ENCODE measurements at places on chromosomes 1 and 21.

GRCh38 chr21:46182548-46183336 is 1.5 kb downstream of the SPATC1L start:
- no peak for DNase-seq

DNA sequence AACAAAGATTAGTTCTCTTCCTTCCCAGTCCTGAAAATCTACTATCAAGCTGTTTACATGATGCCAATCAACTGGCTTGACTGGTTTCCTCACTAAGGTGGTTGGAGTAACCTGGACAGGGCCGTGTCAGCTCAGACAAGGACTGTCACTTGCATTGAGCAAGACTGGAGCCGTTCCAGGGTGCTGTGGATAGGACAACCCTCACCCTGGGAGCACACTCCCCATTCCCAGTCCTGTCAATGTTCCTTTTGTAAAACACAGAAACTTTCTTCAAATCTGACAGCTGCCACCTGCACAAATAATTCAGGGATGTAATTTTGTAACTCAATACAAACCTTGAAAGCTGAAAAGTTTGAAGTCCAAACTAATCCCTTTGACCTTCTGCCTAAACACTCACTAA is 31.4 kb downstream of the PLPP3 start:
- DNase-seq, result no peak

- peak; percentile 60 for DNase-seq
These were observed 576 bp downstream of the ZFP69 start for GRCh38 chr1:40477678-40478053.

GRCh38 chr1:29703596-29704370 is 467.5 kb downstream of the PTPRU start:
- peak; percentile 55 for DNase-seq

GRCh38 chr1:64917328-64917861 is 49.0 kb downstream of the JAK1 start:
- peak; percentile 37 for DNase-seq

GRCh38 chr21:17660862-17661261 is 48.2 kb upstream of the BTG3 start:
- DNase-seq, result no peak

GRCh38 chr1:119114786-119115185 is 25.7 kb downstream of the WARS2 start:
- no peak for DNase-seq

DNA sequence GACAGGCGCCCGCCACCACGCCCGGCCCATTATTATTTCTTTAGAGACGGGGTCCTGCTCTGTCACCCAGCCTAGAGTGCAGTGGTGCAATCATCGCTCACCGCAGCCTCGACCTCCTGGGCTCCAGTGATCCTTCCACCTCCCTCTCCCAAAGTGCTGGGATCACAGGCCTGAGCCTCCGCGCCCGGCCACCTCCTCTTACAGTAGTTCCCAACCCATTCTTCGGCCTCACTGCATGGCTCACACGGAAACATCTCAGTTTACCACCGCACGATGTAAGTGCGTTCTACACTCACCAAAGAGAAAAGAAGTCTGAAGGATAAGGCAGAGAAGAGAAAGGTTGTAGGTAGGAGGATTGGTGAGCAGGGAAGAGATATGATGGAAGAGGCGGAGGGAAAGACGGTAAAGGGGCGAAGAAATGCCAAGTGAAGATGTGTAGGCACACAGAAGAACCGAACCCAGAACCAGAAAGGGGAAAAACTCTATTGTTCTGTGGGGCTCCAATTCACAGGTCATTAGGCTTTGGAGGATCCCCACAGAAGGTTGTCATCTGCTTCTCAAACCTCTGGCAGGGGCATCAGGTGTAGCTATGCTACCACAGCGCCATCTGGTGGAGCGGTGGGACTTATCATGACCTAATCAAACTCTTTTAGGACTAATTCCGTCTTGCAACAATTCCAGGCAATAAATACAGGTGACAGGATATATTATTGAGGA is 504.2 kb downstream of the SMYD3 start:
- DNase-seq, result peak; percentile 96

DNA sequence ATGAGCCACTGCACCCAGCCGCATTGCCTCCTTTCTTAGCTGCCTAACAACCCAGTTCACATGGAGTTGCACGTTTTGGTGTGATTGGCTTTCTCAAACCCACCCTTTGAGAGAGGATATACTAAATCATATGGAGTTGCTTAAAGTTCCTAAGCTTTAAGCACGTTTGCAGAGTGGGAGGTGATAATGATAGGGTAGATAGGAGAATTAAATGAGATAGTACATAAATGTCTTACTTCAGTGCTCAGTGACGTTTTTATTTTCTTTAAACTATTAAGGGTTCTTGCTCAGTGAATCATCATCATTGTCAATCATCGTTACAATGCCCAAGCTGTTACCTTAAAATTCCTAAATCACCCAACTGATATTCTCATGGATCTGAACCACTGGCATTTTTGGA is 2.9 kb upstream of the SH3D21 start:
- no peak for DNase-seq

- no peak for DNase-seq
These were observed 106.0 kb upstream of the TIAM1 start for GRCh38 chr21:31449921-31450535.

- DNase-seq, result no peak
These were observed 29.0 kb downstream of the VWA5B1 start for GRCh38 chr1:20319456-20320220.

DNA sequence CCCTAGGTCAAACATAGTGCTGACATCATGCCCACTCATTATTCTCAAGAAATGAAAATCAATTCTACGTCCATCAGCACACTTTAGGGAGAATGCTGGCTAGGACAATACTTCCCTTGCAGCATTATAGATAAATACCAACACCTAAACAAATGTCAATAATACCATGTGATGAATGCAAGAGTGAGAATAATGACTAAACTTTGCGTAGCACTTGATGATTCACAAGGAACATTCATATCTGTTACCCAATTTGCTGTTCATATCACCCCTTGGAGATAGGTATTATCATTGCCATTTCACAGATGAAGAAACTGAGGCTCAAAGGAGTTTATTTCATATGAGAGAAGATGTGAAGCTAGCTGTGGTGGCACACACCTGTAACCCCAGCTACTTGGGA is 24.8 kb upstream of the EPS15 start:
- DNase-seq, result no peak

DNA sequence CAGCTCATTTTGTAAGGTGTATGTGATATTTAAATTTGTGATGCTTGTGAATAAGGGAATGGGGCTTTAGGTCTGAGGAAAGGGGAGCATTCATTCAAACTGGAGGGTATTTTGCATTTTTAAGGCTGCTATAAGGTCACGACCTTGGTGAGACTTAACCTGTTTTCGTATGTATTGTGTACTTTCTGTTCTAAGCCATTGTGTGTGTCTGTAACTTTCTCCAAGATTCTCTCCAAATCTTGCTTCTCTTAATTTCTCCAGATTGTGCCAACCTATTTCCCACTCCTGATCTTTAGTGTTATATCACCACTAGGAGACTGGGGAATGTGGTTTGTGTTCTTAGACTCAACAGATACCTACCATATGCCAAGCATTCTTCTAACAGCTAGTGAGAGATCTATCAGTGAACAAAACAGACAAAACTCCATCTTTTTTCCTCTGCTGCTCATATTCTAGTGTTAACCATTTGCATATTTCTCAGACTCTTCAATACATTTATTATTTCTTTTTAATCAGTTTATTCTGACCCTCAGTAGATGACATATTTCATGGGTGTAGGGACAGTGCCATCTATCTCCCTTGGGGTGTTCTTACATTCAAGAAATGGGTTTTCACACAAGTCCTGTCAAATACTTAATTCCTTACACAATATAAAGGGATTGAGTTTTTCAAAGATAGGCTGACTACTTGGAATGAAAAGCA is 27.5 kb downstream of the ATP1B1 start:
- no peak for DNase-seq

DNA sequence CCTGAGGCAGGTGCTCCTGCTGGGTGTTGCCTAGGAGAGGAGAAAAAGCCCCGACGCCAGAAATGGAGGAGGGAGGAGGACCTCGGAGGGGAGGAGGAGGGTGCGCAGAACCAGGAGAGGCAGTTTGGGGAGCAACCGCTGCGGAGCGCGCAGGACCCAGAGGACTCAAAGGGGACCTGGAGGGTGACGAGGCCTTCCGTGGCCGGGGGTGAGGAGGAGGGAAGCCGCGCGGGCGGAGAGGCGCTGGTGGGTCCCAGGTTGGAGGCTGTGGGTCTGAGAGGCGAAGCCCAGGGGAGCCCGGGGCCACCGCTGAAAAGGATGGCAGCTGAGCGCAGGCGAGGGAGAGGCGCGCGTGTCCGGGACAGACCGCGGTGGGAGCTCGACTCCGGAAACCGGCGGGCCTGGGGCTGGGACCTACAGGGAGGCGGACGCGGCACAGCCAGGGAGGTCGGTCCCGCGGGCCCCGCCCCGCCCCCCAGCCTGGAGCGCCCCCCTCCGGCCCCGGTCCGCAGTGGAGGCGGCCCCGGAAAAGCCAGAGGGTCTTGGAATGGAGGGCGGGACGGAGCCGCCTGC is 15.1 kb downstream of the RNF223 start:
- DNase-seq, result no peak

- DNase-seq, result no peak
These were observed 5.9 kb downstream of the PEX14 start for GRCh38 chr1:10480614-10481013.

GRCh38 chr1:21042929-21043605 is 133.6 kb downstream of the EIF4G3 start:
- no peak for DNase-seq

DNA sequence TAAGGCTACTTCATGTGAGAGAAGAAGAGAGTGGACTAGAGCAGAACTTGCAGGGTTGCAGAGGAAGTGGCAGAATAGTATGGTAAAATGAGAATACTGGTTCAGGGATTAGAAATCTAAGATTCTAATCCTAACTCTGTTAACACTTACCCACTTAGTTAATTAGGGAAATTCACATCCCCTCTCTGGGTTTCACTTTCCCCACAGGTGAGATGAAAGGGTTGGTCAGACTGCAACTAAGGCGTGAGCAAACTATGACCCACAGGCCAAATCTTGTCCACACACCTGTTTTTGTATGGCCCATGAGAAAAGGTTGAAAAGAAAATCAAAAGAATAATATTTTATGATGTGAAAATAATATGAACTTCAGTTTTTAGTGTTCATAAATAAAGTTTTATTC is 117.5 kb downstream of the MACF1 start:
- DNase-seq, result no peak

All from hematopoietic multipotent progenitor cell treated with erythropoietin and hydrocortisone succinate and interleukin-3 and kit ligand, for 6 days (in vitro differentiated cells).